ENCODE measurements at places on chromosomes 6 and 20. TPM values are rescaled to one million over a fixed set of nuclear protein-coding genes. Genes with fewer than 3 reads are reported as not detected.

DNA sequence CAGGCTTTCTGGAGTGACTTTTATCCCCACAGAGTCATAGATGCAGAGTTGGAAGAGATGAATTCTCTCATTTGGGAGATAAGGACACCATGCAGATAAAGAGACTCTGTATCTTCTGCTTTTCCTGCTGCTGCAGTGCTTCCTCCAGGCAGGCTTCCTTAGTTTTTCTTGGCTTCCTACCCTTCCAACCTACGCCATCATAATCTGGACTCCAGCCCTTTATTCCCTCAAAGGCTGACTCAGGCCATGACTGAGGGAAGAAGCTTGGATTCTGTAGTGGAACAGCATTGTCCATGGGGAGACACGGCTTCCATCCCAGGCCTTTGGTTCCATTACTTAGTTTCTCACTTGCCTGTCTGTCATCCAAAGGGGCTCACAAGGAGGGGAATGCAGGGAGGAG lies 6.5 kb upstream of the RNF24 start:
- no peaks in the 10 kb centered on the region for H3K36me3 ChIP-seq
- H3K27me3 ChIP-seq, result no peaks in the 10 kb centered on the region
- no peak overlapping the region for H3K27ac ChIP-seq

- no peak overlapping the region for H3K27ac ChIP-seq
- no peak for DNase-seq
- H3K4me1 ChIP-seq, result no peaks in the 10 kb centered on the region
- H3K27me3 ChIP-seq, result no peaks in the 10 kb centered on the region
- no peaks in the 10 kb centered on the region for H3K36me3 ChIP-seq
These were observed 45.5 kb downstream of the SLC9A8 start for GRCh38 chr20:49858076-49858585.

- H3K4me1 ChIP-seq, result no peaks in the 10 kb centered on the region
- no peak overlapping the region for H3K27ac ChIP-seq
- no peak overlapping the region for H3K4me3 ChIP-seq
- H3K27me3 ChIP-seq, result no peaks in the 10 kb centered on the region
- no peaks in the 10 kb centered on the region for H3K36me3 ChIP-seq
These were observed 98.9 kb downstream of the ATG5 start for GRCh38 chr6:106226676-106227075.

- no peaks in the 10 kb centered on the region for H3K4me1 ChIP-seq
- no peaks in the 10 kb centered on the region for H3K36me3 ChIP-seq
- DNase-seq, result no peak
- no peaks in the 10 kb centered on the region for H3K27me3 ChIP-seq
These were observed 108.3 kb downstream of the PSMB1 start for GRCh38 chr6:170444811-170445211.

DNA sequence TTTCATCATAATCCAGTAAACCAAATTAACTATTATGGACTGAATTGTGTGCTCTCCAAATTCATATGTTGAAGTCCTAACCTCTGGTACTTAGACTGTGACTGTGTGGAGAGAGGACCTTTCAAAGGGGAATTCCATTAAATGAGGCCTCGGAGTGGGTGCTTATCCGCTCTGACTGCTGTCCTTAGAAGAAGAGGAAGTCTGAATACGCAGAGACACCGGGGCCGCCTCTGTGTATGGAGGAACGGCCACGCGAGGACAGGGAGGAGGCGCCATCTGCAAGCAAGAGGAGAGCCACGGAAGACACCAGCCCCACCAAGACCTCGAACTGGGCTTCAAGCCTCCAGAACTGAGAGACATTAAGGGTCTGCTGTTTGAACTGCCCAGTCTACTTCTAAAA lies 35.6 kb upstream of the RPS6KA2 start:
- no peaks in the 10 kb centered on the region for H3K4me1 ChIP-seq
- no peaks in the 10 kb centered on the region for H3K36me3 ChIP-seq

HMGN3 gene
- 36.1 TPM for total RNA-seq

ACSS1 gene
- total RNA-seq, result 3.5 TPM

RIPOR2 gene
- 2.4 TPM for total RNA-seq

- no peak for DNase-seq
- H3K27ac ChIP-seq, result no peak overlapping the region
- H3K4me3 ChIP-seq, result no peak overlapping the region
- no peaks in the 10 kb centered on the region for H3K27me3 ChIP-seq
These were observed 14.3 kb upstream of the SYNDIG1 start for GRCh38 chr20:24455081-24455480.

GRCh38 chr6:43292763-43293318 lies 5.2 kb upstream of the SLC22A7 start:
- H3K36me3 ChIP-seq, result no peaks in the 10 kb centered on the region
- H3K4me1 ChIP-seq, result peaks cover 2% of the 10 kb centered on the region
- H3K27ac ChIP-seq, result no peak overlapping the region

Measured in right lobe of liver (tissue), 6 donors.